ENCODE measurements at places on chromosomes 7 and 10.
A peak's percentile ranks its signal among the peaks of the same experiment; 100 is the strongest.

DNA sequence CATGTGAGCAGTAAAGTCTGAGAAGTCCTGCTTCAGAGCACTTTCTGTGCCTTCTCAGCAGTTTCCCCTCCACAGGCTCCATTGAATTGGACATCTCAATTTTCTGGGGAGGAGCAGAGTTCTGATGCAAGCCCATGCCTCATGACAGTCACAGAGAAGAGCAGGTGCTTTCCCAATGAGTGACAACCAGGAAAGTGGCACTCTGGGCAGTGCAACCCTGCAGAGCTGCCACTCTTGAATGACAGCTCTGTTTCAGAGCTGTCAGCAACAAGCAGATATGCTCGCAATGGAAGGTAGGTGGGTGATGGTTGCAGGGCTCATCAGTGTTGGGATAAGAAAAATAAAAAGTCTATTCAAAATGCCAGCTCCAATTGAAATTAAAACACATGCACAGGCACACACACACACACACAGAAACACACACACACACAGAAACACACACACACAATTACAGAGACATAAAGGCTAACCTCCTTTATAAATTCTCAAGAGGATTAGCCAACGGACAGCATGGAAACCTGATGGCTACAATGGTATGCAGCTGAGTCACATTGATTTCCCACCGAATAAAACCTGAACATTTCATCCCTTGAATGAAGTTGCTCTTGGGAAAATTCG is 50.5 kb downstream of the C10orf67 start:
- DNase-seq, result no peak

GRCh38 chr10:100888957-100889356 is 23.8 kb upstream of the SLF2 start:
- DNase-seq, result no peak

DNA sequence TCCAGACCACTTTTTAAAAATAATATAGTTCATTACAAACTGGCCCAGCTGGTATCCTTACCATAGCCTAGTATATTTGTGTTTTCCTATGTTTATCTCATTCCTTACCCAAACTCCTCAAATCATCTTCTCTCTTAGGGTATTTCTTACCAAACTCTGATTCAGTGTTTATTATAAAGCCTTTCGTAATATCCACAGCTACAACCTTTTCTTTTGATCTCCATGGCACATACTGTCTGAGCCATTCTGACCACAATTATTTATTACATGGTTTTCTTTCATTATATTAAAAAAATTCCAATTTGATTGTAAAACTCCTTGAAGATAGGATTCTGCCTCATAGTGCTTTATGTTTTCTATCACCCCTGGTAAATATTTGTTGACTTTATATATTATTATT is 94.2 kb downstream of the LRMDA start:
- no peak for DNase-seq

DNA sequence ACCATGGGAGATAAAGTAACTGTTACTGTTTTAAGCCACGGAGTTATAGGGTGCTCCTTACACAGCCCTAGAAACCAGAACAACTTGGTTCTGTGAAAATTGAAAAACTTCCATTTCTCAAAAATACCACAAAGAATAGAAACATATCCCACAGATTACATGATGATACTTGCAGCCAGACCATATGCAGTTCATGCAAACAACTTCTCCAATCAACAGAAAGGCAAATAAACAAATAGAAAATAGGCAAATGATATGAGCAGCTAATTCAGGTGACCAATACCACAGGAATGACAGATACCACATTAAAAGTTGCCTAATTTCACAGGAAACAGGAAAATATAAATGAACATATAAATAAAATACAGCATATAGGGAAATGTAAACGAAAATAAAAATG is 297.5 kb downstream of the HTR7 start:
- DNase-seq, result no peak

DNA sequence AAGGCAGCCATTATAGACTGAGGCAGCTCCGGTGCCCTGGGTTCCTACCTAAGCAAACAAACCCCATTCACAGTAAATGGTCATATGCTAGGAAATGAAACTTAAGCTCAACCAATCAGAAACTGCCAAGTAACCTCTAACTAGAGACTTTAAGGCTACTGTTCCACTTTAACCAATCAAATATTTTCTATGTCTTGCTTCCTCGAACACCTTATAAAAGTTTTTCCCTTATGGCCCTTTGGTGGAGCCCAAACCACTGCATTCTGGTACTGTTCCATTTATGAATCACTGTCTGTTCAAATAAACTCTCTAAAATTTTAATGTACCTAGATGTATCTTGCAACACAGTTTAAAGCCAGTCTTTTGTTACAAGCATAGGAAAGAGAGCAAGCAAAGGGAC is 361.1 kb downstream of the HGF start:
- DNase-seq, result no peak

DNA sequence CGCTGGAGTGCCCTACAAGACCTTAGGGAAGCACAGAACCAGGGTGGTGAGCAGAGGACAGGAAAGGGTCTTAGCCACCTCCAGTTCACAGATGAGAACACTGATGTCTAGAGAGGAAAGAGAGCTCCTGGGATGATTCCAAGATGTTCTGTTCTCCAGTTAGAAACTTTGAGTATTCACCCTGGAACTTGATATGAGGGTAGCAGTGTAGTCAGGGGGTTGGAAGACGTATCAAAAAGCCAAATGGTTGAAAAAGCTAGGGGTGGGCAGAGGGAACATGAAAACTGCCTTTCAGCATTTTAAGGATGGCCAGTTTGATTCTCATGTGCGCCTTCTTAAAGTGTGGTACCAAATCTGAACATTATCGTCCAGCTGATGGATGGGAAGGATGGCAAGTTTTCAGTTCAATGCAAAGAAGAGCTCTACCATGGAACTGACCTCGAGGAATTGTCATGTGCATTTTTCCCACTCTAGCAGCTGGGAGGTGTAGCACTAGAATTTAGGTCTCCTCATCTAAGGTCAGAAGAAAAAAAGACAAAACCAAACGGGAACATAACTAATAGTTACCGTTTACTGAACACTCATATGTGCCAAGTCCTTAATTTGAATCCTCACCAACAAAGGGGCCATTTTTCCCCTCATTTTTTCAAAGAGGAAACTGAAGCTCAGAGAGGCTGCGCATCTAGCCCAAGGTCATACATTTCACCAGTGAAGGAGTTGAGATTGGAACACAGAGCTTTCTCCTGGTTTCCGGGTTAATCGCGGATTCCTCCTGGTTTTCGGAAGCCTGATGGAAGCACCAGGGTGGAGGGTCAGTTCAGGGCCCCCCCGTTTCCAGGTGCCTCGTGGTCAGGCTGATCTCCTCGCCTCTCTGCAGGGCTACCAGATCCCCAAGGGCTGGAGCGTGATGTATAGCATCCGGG is 6.0 kb upstream of the CYP26A1 start:
- no peak for DNase-seq

GRCh38 chr10:101834341-101834740 is 9.3 kb downstream of the KCNIP2 start:
- no peak for DNase-seq

GRCh38 chr7:45001138-45001694 is 1.2 kb downstream of the CCM2 start:
- peak; percentile 38 for DNase-seq

GRCh38 chr7:155509725-155510551 is 36.4 kb downstream of the CNPY1 start:
- no peak for DNase-seq

- no peak for DNase-seq
Observed at GRCh38 chr7:102270178-102270887, 16.3 kb upstream of the SH2B2 start.

GRCh38 chr7:69411466-69411865 is 186.8 kb upstream of the AUTS2 start:
- DNase-seq, result no peak

GRCh38 chr10:612696-613095 is 76.8 kb downstream of the DIP2C start:
- no peak for DNase-seq

GRCh38 chr10:83961620-83962019 is 177.7 kb upstream of the GHITM start:
- DNase-seq, result no peak

DNA sequence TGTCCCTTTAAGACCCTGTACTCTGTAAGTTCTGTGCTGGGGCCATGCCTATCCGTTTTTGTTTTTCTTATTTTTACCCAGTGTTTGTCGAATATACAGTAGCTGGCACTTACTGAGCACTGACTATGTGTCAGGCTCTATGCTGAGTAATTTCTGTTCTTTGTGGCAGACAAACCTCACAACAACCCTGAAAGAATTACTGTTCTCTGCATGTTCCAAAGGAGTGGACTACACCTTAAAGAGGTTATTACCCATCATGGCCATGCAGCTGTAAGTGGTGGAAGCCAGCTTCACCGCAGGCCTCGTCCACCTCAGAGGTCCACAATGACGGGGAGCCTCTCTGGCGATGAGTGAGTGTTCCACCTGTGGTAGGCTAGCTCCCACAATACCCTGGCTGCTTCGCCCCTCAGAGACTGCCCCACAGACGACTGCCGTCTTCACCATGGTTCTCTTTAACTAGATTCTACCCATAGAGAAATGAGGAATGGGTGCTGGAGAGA is 30.1 kb upstream of the RBM20 start:
- no peak for DNase-seq

- DNase-seq, result no peak
Observed at GRCh38 chr10:118621304-118621942, 26.0 kb upstream of the PRLHR start.

GRCh38 chr10:27100813-27101347 is 586 bp upstream of the ANKRD26 start:
- no peak for DNase-seq

DNA sequence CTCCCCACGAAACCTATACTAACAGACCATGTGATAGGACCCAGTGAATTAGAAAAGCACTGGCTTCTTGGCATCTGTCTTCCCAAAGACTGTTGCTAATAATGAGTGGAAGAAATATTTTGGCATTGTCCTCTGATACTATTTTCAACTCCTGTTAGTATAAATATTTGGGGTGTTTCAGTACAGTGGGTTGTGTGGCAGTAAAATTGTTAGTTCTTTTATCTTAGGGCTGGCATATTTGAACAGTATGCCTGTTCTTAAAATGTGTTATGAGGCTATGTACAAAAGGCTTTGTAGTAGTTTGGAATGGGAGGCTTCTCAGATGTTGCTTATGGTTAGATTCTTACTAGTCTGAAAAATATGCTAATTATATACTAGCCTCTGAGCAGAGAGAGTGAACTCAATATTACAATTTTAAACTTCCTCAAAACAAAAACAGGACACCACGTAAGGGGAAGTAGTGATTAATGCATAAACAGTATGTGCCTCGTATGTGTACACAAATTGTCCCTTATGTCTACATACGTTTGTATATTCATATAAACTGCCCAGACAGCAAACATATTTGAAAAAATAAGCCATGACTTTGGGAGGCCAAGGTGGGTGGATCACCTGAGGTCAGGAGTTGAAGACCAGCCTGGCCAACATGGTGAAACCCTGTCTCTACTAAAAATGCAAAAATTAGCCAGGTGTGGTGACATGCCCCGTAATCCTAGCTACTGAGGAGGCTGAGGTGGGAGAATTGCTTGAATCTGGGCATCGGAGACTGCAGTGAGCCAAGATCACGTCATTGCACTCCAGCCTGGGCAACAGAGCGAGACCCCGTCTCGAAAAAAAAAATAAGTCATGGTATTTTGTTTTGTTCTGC is 115.4 kb downstream of the ARID5B start:
- no peak for DNase-seq

GRCh38 chr10:67603086-67603485 is 92.9 kb downstream of the CTNNA3 start:
- no peak for DNase-seq

- DNase-seq, result no peak
Observed at GRCh38 chr7:66553001-66553400, 75.7 kb upstream of the KCTD7 start.

- no peak for DNase-seq
Observed at GRCh38 chr10:106799776-106800175, 364.7 kb downstream of the SORCS1 start.

GRCh38 chr10:70743430-70743788 is 41.8 kb downstream of the TBATA start:
- DNase-seq, result no peak

DNA sequence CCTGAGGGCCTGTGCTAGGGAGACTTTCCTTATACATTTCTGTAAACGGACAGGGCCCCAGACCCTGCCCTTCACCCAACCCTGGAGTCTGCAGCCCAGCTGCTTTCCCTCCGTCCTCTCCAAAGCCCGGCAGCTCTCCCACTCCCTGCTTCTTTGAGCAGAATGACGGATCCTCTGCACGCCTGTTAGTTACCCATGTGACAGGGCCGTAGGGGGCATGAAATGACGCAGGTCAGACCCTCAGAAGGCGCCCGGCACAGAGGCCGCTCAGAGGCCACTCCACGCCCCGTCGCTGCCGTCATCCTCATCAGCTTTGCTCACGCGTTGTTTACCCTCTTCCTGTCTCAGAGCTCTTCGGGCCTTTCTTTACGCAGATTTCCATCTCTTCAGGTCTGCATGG is 60.2 kb upstream of the MKRN1 start:
- no peak for DNase-seq

DNA sequence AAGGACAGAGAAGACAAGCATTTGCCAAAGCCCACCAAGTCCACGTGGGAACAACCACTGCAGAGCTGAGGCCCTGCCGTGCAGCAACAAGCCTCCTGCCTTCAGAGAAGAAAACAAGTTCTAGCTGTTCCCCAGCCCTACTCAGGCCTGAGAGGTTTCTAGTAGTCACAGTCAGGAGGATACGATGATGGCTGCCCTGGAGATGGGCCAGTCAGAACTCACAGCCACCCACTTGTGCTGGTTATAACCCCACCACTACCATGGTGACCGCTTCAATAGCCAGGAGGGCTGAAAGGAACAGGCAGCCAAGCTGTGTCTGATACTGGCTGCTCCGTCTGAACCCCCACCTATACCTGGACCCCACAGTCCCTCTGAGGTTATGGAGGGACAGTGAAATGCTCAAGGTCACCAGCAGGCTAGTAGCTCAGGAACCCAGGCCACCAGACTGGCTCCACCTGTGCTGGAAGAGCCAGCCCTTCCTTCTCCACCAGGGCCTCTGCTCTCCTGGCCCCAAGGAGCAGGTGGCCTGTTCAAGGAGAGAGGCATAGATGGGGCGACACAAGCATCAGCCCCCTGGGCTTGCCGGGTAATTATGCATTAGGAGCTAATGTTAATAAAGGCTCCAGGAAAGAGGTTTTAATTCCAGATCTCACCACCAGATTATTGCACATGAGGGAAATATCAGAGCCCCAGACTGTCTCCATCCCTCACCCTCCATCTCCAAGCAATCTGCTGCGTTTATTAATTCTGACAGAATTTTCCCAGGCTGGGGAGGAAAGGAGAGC is 125.8 kb upstream of the PCBD1 start:
- no peak for DNase-seq

DNA sequence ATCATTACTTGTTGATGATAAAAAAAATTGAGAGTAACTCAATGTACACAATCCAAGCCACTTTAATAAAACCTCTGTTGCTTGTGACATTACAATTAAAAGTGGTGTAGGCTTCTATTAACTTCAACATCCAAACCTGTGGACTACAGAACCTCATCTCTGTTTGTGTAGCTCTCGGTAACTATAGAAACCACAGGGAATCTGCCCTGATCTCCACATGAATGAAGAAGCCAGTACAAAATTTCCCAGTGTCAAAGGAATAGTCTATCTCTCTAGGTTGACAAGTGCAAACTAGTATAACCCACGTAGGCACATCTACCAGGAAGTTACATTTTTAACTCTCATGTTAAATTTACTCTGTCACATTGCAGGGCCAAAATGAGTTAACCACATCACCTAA is 204.3 kb downstream of the CHCHD3 start:
- no peak for DNase-seq
